SJSA1 (cell line): ENCODE measurements at places on chromosomes 16 and 17. TPM values are rescaled to one million over a fixed set of nuclear protein-coding genes. Genes with fewer than 3 reads are reported as not detected.

ST6GALNAC2 gene
- 0.84 TPM in 1 of 2 replicates, not detected in the other for total RNA-seq

SKAP1 gene
- 1.3 and 6.8 TPM in 2 replicates for total RNA-seq

CACNA1G gene
- total RNA-seq, result 0.13 TPM in 1 of 2 replicates, not detected in the other

MFAP4 gene
- 0.39 TPM in 1 of 2 replicates, not detected in the other for total RNA-seq

SPECC1 gene
- 62.3 and 81.0 TPM in 2 replicates for total RNA-seq

PDILT gene
- not detected in 2 replicates for total RNA-seq

- DNase-seq, result no peak
Observed at GRCh38 chr16:10556236-10556635, 24.2 kb downstream of the EMP2 start.

DNA sequence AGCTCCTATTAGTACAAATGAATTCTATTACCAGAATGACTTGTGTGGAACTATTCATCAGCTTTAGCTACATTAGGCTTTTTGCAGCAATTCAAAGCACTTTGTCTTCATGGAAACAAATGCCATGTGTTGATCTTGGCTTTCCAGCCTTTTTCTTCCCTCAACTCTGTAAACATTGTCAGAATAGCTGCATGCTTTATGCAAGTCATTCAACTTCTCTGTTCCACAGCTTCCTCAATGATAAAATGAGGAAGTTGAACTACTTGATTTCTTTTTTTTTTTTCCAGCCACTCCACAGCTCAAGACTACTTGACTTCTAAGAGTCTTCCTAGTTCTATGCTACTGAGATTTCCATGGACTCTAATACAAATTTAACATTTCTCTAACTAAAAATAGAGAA, 41.1 kb downstream of the KIAA0753 start:
- peak; percentile 36 for DNase-seq

DNA sequence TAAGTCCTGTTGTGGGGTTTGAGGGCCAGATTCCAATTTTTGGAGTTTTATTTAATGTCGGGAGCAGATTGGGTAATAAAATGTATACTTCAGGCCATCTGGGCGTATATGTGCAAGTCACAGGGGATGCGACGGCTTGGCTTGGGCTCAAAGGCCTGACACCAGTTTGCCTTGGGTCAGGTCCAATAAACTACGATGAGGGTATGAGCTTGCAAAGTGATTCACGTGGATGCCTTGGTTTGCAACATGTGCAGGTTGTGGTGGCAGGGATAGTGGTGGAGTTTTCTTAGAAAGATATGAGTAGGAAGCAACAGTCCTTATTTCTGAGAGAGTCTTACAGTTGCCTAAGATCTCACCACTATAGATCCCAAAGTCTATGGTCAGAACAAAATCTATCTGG, 157.0 kb upstream of the CDH11 start:
- no peak for DNase-seq

- DNase-seq, result no peak
Observed at GRCh38 chr17:67746704-67747571, 29.2 kb downstream of the NOL11 start.

DNA sequence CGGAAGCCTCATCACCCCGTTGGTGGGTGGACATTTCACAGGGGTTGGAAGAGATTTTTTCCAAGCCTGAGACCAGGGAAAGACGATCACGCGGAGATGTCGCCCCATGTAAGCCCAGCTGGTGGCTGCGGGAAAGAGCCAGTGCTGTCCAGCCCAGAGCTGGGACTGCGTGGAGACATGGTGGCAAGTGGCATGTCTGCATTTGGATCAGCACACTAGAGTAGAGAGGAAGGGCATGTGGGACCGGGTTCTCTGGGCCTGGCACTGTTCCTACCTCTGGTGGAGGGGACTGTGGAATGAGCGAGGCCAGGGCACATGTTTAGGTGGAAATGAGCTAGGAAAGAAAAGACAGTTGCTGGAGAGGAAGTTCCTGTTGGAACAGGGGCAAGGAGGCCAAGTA, 20.0 kb downstream of the SBK1 start:
- DNase-seq, result no peak

- DNase-seq, result peak; percentile 96
Observed at GRCh38 chr16:86664522-86665318, 86.4 kb downstream of the FOXL1 start.

DNA sequence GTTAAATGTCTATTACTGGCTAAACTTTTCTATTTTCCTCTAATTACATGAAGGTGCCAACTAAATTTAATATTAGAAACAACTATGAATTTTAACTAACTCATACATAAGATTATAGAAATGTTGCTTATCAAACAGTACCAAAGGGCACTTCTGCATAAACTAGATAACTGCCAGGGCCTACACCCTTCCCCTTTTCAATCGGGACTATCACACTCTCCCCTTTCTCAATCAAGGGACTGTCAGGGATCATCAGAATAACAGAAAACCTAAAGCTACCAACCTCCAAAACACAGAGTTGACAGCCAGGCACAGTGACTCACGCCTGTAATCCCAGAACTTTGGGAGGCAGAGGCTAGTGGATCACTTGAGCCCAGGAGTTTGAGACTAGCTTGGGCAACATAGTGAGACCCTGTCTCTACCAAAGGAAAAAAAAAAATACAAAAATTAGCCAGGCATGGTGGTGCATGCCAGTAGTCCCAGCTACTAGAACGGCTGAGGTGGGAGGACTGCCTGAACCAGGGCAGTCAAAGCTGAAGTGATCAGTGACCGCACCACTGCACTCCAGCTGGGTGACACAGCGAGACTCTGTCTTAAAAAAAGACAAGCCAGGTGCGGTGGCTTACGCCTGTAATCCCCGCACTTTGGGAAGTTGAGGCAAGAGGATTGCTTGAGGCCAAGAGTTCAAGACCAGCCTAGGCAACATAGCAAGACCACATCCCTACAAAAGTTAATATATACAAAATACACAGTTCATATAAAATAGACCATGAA, 3.2 kb upstream of the PHLPP2 start:
- DNase-seq, result no peak

DNA sequence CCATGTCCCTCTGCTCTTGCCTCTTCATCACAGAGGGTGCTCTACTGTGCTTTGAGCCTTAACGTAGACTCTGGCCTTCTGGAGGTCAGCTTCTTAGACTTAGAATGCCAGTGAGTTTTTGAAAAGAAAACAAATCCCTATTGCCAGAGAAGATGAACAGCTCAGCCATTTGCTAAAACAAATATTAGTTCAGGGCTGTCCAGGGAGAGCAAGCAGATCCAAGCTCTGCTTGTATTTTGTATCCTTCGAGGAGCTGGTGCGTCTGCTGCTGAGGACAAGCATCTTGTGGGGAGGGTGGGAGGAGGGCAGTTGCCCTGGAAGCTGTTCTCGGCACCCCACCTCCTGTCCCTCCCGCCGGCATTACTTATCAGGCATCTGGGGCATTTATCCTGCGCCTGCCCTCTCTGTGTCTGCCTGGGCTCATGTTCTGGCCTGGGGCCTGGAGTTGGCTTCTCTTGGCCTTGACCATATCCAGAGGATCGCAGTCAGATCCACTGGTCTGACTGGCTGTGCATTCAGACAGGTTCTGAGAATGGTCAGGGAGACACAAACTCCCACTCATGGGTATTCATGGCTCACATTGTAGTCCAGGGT, 173.1 kb upstream of the NLRP1 start:
- DNase-seq, result no peak

GRCh38 chr16:19116711-19117449, 3.1 kb downstream of the ITPRIPL2 start:
- DNase-seq, result no peak

DNA sequence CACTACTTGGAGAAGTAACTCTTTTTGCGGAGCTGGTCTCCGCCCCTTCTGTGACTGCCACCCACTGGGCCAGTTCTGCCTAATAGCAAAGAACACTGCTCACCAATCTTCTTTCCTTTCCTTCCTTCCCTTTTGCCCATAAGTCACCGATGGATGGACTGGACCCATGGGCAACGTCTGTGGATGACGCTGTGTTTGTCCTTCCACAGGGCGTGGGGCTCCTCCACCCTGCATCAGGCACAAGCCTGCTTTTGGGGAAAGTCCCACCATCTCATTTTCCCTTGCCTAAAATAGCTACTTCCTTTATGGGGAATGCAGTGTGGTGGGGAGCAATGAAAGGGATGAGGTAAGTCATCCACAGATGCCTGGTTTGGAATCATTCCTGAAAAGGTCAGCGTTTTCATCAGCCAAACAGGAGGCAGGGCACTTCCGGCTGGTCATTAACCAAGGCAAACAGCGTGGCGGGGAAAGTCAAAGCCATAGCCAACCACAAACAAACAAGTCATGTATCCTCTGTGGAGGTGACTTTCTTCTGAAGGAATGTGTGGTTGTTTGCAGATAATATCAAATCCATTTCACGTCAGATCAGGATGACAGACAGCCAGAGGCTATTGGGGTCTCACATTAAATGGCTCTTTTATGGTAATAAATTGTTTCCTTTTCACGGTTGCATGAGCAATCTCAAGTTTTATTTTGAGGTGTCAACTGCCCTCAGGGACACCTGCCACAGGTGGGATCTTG, 30.7 kb upstream of the MED9 start:
- DNase-seq, result peak; percentile 95

DNA sequence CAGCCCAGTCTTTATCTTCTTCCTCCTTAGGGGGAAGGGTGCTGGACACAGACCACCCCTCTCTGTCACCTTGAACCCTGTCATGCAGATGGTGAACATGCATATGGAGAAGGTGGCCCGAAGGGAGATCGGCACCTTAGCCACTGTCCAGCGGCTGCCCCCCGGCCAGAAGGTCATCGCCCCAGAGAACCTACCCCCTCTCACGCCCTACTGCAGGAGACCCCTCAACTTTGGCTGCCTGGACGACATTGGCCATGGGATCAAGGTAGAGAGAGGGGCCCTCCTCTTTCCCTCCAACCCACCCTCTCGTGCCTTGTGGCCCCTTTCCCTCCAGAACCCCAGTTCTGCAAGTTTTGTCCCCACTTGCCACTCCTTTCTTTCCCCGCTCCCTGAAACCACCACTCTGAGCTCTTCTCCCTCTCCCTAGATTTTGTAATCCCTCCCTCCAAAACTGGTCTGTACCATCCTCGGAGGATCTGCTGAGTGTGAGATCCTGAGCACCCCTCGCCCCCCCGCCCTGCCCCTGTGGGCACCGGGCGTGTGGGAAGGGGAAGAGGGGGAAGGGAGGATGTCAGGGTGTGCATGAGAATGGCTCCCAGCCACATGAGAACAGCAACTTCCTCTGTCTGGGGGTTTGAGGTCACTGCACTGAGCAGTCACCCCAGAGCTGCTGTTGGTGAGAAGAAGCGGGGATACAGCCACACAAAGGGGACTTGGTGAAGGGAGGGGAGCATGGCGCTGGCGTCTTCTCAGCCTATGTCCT, 7.3 kb downstream of the ABI3 start:
- DNase-seq, result no peak

DNA sequence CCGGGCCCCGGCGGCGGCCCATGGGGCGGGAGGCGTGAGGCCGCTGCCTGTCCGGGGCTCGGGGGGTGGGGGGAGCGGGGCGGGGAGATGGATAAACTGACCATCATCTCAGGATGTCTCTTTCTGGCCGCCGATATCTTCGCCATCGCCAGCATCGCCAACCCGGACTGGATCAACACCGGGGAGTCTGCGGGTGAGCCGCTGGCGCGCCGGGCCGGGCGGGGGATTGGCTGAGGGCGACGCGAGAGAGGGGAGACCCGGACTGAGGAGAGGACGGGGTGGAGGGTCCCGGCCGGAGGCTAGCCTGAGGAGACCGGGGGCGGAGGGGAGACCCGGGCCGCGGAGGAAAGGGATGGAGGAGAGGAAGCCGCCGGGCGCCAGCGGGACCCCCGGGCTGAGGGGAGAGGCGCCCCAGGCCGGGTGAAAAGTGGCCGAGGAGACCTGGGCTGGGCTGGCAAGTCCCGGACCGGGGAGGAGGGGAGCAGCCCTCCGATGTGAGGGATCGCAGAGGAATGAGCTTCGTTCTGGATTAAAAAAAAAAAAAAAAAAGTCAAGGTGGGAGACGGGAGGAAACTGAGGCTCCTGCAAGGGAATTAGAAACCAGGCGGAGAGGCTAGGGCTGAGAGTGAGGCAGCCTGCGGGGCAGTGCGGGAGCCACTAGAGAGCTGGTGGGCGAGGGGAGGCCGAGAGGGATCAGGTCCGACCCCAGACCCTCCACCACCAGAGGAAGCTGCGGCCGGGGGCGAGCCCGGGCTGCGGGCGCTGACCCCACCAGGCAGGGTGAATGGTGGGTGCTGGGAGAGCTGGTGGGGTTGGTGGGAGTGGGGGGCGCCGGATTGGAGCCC, 526 bp downstream of the MOSMO start:
- DNase-seq, result no peak
